ENCODE measurements at places on chromosomes 2 and 18.

DNA sequence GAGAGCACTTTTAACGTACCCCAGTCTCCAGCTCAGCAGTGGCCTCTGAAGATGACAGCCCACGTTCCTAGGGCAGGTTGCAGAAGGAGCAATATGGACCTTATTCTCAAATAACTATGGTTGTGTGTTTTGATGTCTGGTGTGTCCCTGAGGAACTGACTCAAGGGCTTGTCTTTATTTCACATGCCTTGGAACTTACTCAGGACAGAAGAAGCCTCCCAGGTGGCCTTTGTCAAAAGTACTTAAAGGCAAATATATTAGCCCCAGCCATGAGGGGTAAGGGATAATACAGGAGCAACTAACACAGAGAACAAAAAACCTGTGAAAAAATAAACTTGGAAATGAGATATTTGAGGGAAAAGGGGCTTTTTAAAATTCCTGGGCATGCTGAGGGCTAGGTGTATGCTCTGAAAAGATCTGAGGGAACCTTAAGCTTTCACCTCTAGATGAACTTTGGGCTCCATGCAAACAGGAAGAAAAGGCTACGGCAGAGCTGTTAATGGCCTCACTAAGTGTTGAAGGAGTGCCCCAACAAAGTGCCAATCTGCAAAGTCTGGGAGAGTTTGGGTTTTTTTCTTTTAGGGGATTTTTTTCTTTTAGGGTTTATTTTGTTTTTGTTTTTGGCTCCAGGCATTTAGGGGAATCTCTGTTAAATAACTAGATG is 40.3 kb downstream of the SRBD1 start:
- no peak overlapping the region for H3K27ac ChIP-seq
- peaks cover 26% of the 10 kb centered on the region for H3K36me3 ChIP-seq
- no peak for DNase-seq
- no peaks in the 10 kb centered on the region for H3K27me3 ChIP-seq

- H3K36me3 ChIP-seq, result no peaks in the 10 kb centered on the region
- no peak for DNase-seq
- no peak overlapping the region for H3K27ac ChIP-seq
- H3K4me1 ChIP-seq, result no peaks in the 10 kb centered on the region
- no peak overlapping the region for H3K4me3 ChIP-seq
- peaks cover 7% of the 10 kb centered on the region for H3K27me3 ChIP-seq
Measured at GRCh38 chr2:224111576-224111975, 72.5 kb upstream of the SERPINE2 start.

DNA sequence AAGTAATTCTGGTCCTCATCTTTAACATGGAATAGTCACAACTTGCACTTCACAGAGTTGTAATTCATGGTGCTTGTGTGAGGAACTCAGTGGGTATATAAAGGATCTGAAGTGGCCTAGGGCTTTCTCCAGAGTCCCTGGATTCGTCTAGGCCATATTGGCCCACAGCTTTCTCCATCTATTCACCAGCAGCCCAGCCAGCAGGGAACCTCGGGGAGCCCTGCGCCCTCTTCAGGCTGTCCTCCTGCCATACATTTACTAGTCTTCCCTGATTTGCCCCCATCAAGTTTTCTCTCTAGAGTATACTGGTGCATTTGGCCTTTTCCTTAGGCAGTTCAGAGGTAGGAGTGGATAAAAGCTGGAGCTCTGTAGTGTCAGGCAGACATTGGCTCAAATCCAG is 278.3 kb downstream of the MYCN start:
- H3K36me3 ChIP-seq, result no peaks in the 10 kb centered on the region
- H3K4me1 ChIP-seq, result peaks cover 13% of the 10 kb centered on the region
- no peak overlapping the region for H3K27ac ChIP-seq
- no peaks in the 10 kb centered on the region for H3K27me3 ChIP-seq

- DNase-seq, result no peak
- H3K36me3 ChIP-seq, result no peaks in the 10 kb centered on the region
- no peaks in the 10 kb centered on the region for H3K4me1 ChIP-seq
Measured at GRCh38 chr2:104932243-104932642, 78.3 kb downstream of the POU3F3 start.

GRCh38 chr2:20291106-20291564 is 59.5 kb downstream of the PUM2 start:
- peaks cover 12% of the 10 kb centered on the region for H3K36me3 ChIP-seq
- no peak overlapping the region for H3K4me3 ChIP-seq
- peak overlapping the region; percentile 48 for H3K27ac ChIP-seq
- no peaks in the 10 kb centered on the region for H3K27me3 ChIP-seq

- no peak overlapping the region for H3K27ac ChIP-seq
- no peaks in the 10 kb centered on the region for H3K27me3 ChIP-seq
- H3K36me3 ChIP-seq, result no peaks in the 10 kb centered on the region
- no peak for DNase-seq
- no peaks in the 10 kb centered on the region for H3K4me1 ChIP-seq
Measured at GRCh38 chr2:226904592-226904991, 68.7 kb downstream of the RHBDD1 start.

DNA sequence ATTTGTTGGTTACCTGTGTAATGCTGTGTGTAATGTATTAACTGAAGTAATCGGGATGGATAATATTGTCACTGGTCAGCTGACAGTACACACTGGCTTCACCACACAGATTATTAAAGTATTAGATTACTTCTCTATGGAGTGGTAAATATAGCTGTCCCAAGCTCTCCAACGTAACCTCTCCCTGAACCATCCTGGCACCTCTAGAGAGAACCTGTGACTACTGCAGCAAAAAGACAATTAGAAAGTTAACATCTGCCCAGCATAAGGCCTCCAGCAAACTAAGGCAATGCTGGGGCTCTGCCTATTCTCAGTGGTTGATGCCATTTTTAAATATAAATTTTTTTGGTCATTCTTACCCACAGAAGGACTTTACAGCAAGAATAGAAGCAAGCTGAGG is 351.3 kb downstream of the GPD2 start:
- H3K4me3 ChIP-seq, result no peak overlapping the region
- H3K36me3 ChIP-seq, result no peaks in the 10 kb centered on the region
- DNase-seq, result no peak
- H3K4me1 ChIP-seq, result no peaks in the 10 kb centered on the region
- no peaks in the 10 kb centered on the region for H3K27me3 ChIP-seq
- H3K27ac ChIP-seq, result no peak overlapping the region

DNA sequence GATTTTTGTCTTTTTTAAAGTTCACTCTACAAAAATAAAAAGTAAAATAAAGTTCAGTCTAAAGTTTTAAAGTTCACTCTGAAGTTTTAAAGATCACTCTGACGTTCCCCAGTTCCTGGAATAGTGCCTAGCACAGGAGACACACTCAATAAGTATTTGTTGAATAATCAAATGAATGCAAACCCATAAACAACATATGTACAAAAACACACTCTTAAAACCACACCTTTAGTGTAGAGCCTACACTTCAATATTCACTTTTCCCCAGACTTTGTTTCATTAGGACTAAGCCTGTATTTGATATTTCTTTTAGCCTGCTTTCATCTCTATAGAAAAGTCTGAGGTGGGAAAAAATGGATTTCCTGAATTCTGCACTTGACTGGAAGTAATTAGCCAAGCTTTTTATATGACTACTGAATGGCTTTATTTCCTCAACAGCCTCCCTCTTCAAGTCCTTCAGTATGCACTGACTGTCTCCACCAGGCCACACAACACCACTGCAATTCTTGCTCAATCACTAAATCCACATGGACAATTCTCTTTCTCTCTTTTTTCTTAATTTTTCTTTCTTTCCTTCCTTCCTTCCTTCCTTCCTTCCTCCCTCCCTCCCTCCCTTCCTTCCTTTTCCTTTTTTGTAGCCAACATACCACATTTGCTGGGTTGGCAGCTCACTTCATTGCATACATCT is 104.6 kb downstream of the SS18 start:
- no peaks in the 10 kb centered on the region for H3K4me1 ChIP-seq
- no peak for DNase-seq
- no peak overlapping the region for H3K27ac ChIP-seq
- H3K4me3 ChIP-seq, result no peak overlapping the region
- H3K27me3 ChIP-seq, result peaks cover 4% of the 10 kb centered on the region

DNA sequence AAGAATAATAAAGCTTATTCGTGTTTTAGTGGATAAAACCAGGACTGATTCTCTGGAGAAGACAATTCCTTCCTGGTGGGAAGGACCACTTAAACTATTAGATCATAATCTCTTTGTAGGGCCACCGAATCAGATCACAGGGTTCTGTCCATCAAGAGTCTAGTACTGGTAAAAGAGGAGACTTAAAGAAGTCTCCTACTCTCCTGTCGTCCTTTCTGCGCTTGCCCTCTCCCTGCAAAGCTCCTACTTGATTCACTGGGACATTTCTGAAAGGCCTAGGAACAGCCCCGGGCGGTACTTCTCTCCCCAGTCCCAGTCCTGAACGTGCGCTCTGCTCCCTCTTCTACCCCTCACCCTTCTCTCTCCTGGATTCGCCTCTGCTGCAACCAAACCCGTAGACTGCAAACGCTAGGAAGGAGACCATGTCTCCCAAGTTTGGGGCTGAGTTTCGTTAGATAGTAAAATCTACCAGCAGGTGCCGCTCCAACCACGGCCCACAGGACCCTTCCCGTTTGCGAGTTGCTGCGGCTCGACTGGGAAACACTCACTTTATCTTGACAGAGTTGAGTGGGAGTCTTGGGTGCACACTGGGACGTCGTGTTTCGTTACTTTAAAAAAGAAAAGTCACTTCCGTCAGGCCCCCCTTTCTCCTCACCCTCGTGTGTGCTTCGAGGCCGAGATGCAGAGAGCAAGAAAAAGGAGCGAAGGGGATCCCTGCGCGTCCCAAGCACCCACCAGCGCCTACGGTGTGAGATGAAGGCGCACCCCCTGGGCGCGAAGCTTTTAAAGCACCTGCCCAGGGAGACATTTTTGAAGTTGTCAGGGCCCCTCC is 923 bp downstream of the FIGLA start:
- H3K4me1 ChIP-seq, result peaks cover 10% of the 10 kb centered on the region
- peak overlapping the region; percentile 59 for H3K4me3 ChIP-seq
